ENCODE measurements at places on chromosomes 3 and 15. TPM values are rescaled to one million over a fixed set of nuclear protein-coding genes. Genes with fewer than 3 reads are reported as not detected.
A peak's percentile ranks its signal among the peaks of the same experiment; 100 is the strongest.

Gene SOX14
- not detected for polyA plus RNA-seq

DNA sequence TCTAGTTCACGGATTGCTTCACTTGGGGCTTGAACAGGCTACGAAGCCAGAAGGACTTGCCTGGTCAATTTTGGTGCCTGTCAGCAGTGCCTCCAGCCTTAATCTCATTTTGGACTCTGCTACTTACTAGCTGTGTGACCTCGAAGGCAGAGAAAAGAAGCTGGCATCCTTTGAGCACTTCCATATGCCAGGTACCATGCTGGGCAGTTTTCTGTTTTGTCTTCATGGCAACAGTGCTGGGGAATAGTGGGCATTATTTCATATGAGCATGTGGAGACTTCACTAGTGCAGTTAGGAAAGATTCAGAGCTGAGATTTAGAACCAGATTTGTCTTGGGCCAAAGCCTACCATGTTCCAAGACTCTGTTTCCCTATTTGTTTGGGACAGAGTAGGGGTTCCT is 92.2 kb downstream of the LRTM1 start:
- no peak for DNase-seq

Gene AQP9
- polyA plus RNA-seq = not detected

GRCh38 chr3:143495527-143495926 is 352.7 kb downstream of the SLC9A9 start:
- DNase-seq = no peak

DNA sequence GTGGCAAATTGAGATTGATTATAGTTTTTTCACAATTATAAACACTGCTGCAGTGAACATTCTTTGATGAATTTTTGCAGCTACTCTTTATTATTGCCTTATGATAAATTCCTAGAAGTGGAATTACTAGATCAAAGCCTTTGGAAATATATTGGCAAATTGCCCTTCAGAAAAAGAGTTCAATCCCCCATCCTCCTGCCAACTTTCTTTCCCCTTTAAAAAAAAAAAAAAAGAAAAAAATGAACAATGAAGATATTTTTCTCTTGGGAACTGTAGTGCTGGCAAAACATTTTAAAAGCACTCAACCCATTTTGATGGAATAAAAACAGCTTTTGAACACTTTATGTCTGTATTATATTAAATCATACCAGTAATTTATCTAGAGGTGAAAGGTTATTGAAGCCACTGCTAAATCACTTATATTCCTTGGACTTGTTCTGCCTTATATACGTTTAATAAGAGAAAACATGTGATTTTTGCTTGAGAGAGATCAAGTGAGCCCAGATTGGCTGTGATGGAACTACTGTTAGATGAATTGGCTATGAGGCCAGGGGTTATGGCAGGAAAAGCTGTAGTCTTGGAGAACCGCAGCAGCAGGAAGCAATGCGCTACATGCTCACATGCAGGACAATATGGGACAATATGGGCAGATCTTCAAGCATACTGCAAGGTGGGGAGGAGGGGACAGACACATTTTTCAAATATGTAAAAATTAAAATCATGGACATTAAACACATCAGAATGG is 212.8 kb upstream of the C2CD4B start:
- no peak for DNase-seq

- DNase-seq = no peak
Measured at GRCh38 chr15:68618394-68618793, 39.6 kb downstream of the CORO2B start.

Gene RBP2
- polyA plus RNA-seq = 1.0 TPM

- no peak for DNase-seq
Measured at GRCh38 chr3:183576487-183577107, 21.1 kb upstream of the KLHL6 start.

GRCh38 chr3:30628901-30629590 is 22.6 kb downstream of the TGFBR2 start:
- no peak for DNase-seq

DNA sequence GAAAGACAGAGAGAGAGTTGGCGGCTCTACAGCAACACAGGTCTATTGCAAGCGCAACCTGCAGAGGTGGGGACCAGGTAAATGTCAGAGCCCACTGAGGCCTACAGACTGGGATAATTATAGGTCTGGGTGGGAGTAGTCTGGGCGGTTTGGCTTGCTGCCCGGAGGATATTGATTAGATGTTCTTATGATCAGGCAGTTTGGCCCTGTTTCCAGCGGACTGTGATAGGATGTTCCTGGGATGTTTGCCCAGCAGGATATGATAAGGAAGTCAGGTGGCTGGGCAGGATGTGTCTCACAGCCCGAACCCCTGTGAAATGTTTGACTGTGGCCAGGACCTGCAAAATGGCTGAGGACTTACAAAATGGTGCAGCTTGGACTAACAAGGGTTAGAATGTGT is 364.9 kb downstream of the NAALADL2 start:
- DNase-seq = no peak

Gene SKOR1
- polyA plus RNA-seq = 0.28 TPM

DNA sequence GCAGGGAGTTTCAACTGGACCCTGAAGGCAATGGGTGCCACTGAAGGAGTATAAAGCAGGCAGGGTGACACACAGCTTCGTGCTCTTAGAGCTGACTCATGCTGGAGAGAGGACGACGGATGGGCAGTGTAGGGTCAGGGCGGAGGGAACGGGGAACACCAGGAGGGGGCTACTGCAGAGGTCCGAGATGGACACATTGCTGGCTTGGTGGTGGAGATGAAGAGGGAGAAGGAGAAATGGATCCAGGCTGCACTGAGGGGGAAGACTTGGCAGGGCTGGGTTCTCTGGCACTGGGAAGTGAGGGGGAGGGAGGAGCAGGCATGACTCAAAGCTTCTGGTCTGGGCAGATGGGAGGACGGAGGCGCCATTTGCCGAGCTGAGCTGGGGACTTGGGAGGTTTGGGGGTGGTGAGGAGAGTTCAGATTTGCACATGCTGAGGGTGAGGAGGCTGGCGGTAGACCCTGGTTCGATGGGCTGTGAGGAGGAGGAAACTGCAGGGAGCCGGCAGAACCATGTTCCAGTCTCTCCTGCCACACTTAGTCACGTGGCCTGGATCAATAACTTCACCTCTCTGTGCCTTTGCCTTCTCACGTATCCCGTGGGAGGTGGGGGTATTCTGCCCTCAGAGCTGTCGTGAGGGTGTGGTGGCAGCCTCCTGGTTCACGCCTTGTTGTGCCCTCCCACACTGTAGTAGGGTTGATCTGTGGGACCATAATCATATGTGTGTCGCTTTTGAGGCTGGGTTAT is 4.6 kb upstream of the KCTD6 start:
- DNase-seq = peak; percentile 52

DNA sequence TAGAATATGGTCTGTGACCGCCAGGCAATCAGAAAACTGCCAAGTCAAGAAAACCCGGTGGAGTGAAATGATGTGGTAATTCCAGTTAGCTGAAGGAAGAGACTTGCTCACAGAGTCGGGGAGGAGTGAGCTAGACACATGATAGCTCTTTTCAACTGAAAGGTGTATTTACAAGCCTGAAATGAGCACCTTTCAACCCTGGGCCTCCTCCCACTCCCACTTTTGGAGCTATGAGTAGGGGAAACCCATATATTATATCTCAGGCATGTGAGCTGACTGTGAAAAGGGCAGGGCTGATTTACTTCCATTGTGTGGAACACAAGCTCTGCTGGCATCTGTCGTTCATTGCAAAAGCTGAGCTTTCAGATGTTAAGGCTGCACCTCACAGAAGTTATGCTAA is 960.2 kb downstream of the TUSC7 start:
- no peak for DNase-seq

- no peak for DNase-seq
Measured at GRCh38 chr3:56655709-56656108, 27.4 kb downstream of the TASOR start.

GRCh38 chr15:75981149-75981815 is 30.9 kb downstream of the NRG4 start:
- no peak for DNase-seq

- no peak for DNase-seq
Measured at GRCh38 chr15:101482526-101483371, 6.8 kb downstream of the PCSK6 start.

Gene GP9
- 1.9 TPM for polyA plus RNA-seq

GRCh38 chr3:54905261-54905888 is 22.5 kb downstream of the LRTM1 start:
- no peak for DNase-seq

- DNase-seq = peak; percentile 59
Measured at GRCh38 chr3:171824116-171824515, 13.8 kb upstream of the PLD1 start.

Gene KLF15
- polyA plus RNA-seq = 7.1 TPM

- no peak for DNase-seq
Measured at GRCh38 chr3:160616311-160616710, 50.9 kb upstream of the KPNA4 start.

DNA sequence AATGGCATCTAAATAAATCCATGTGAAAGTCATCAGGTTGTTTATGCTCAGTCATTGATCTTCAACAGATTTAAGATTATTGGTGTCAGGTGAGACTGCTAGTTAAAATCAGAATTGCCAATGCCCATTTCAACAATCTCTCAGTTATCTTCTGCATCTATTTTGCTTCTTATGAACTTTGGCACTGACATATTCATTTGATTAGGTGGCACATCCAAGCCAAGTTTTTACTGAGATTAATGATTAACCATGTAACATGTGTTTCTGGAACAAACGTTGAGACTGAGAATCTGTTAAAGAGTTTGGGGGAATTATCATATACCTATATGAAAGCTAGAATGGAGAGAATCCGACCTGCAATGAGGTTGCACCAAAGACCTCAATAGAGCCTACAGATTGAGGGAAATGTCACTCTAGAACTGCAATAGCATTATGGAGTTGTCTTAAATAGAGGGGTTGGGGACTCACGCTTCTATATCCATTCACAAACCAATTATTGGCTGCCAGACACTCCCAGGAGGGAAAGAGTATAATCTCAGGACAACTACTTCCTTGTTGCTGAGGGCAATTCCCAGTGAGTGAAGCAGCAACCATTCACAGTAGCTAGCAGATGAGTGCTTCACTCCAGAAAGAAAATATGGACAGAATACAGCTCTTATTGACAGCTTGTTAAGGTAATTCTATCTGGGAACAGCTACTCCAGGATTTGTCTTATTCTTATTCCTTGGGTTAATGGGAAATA is 891.3 kb downstream of the SQOR start:
- DNase-seq = no peak

Gene CIDEC
- polyA plus RNA-seq = 0.18 TPM

DNA sequence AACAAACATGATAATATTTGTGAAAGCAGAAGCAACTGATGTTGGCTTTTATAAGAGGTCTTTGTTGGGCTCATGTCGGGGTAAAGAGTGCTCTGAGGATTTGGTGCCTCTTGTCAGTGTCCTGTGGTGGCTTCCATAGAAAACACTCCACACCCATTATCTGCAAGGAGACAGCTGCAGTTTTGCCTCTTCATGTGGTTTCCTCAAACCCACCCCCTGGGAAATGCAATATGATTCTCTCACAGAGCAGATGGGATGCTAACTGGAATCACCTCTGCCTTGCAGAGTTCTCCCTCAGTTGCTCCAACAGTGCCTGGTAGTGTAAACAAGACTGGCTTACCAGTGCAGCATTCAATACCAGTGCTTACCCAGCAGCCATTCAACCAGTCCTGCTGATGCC is 771.4 kb upstream of the CFAP20DC start:
- no peak for DNase-seq

- no peak for DNase-seq
Measured at GRCh38 chr3:140487566-140487965, 190.3 kb upstream of the TRIM42 start.

- no peak for DNase-seq
Measured at GRCh38 chr3:131655070-131655690, 152.4 kb upstream of the MRPL3 start.

- DNase-seq = no peak
Measured at GRCh38 chr15:81098861-81099651, 35.0 kb upstream of the CFAP161 start.

- DNase-seq = no peak
Measured at GRCh38 chr15:37041042-37041441, 59.3 kb downstream of the MEIS2 start.

DNA sequence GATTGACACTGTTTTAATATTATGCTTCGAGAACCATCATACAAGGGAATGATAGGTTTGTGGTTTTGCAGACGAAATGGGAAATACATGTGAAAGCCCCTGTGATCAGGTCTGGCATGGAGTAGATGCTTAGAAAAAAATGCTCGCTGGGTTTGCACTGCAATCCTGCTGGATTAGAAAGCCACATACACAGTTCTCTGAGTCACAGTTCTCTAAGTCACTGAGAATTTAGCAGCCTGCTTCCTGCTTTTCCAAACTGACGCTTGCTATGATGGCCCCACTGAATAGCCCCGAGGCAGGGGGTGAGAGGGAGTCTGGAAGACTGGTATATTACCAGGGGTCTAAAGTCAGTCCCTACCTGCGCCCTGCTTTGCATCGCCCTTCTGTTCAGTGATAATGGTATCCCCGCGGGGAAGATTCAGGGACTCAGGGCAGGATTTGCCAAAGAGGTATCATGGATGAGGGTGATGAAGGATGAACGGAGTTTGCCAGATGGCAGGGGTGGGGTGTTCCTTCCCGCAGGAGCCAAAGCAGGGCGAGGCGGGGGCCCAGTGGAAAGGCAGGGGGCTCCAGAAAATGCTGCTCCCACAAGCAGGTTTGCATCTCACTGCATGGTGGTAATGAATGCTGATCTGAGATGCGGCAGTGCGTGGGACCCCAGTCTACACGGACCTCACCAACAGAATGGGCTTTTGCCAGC is 82.3 kb downstream of the IQSEC1 start:
- DNase-seq = no peak

- no peak for DNase-seq
Measured at GRCh38 chr3:46098319-46098761, 71.1 kb upstream of the XCR1 start.

DNA sequence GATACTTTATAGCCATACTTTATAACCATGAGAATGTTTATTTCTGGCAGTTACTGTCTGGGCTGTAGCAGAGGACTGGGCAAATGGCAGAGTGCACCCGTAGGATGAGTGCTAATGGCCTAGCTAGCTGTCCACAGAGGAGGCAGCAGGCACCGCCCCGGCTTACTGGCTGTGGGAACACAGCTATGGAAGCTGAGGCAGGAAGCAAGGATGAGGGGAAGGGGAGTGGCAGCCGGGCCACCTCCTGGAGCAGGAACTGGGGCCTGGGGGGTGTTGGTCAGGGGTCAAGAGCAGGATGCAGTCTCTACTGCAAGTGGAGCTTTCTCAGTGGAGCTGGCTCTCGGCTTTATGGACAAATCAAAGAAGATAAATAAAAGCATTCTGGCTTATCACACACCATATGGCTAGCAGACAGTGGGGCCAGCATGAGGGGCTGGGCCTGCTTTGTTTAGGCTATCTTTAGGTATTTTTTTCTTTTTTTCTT is 316.8 kb upstream of the CTDSPL start:
- no peak for DNase-seq

Gene TIMP4
- polyA plus RNA-seq = 0.39 TPM

DNA sequence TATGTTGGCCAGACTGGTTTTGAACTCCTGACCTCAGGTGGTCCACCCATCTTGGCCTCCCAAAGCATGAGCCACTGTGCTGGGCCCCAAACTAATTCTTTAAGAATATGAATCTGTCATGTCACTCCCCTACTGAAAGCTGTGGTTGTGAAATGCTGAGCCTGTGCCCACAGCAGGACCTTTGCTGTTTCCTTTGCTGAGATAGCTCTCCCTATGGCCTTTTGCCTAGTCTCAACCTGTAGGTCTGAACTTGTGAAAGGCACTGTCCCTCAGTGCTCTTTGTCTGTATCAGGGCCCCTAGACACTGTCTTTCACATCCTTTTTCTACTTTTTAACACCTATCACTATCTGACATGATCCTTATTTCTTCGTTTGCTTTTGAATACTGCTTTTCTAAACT is 62.7 kb upstream of the CCR4 start:
- DNase-seq = no peak

GRCh38 chr15:81852411-81853149 is 193.2 kb downstream of the MEX3B start:
- DNase-seq = peak; percentile 11

Data from left lung (tissue), 14 donors.